ENCODE measurements at places on chromosomes 5 and 9.
A peak's percentile ranks its signal among the peaks of the same experiment; 100 is the strongest.

GRCh38 chr5:42772265-42772993, 15.8 kb downstream of the CCDC152 start:
- DNase-seq: no peak

DNA sequence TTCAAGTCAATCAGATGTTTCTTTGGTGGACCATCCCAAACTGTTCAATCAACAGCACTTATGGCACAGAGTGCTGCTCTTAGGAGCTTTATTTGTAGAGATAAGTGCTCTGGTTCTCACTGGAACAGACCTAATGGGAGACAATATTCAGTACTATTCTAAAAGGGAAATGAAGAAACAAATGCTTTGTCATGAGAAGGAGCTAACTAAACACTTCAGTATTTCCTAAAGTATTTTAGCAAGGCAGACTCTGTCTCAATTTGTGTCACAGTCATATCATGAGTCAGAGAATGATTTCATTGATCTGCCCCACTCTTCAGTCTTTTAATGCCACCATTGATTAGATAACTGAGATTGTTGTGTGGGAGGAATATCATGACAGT, 175.3 kb downstream of the SLF1 start:
- DNase-seq: no peak

DNA sequence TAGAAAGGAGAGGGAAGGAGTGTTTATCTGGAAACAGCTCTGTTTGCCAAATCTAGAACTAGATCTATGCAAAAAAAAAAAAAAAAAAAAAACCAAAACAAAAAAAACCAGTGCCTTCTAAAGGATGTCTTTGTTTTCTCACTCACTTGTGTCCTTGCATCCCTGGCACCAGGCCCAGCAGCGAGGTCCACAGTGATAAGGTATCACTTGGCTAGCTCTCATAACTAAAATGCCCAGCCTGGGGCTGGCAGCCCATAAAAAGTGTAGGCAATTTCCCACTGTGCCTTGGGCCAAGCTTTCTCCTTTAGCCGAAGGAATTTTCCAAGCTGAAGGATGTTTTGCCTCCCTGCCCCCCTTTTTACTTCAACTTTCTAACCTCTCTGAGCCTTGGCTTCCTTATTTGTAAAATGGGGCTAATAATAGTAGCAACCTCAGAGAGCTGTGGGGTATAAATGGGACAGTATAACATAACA, 20.8 kb downstream of the RGS3 start:
- DNase-seq: no peak

GRCh38 chr9:8904771-8905515, 1105.4 kb upstream of the DMAC1 start:
- DNase-seq: no peak

DNA sequence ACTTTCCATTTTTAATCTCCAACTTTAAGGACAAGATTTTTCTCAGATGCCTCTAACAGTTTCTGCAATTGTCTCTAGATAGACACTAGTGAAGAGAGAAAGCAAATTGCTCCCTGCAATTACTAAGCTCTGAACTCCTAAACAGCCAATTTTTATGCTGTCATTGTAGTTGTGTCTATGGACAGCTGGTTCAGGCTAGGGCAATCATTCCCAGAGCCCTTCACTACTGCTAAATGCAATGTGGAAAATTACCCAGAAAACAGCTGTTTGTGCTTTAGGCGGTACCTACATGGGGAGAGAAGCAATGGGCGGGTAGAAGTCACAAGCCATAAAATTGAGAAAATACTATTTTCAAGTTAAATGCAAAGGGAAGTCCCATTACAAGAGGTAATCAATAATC, 211.6 kb downstream of the SPOCK1 start:
- no peak for DNase-seq

DNA sequence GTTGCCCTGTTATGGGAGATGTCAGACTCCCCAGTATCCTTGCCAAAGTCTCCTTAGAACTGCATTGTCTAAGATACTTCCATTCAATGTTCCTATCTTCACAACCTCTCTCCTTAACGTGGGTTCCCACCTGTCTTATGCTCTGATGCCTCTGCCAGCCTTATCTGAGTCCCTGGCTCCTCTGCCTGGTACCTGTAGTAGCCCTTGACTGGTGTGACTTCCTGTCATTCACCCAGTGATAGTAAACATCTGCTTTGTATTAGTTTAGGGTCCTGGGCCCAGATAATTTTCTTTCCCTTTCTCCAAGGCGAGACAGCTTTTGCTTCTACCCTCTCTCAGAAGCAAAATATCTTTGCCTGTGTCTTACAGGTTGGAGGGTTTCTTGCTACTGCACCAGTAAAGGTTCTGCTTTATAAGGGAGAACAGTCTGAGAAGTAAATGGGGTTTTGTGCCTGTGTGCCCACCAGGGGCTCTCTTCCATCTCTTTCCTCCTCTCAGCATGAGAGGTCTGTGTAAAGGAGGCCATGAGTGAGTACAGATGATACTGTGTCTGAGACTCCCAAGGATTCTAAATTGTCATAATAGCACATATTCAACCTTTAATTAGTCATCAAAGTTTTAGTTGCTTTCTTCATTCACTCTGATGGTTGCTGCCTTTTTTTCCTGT, 220.8 kb downstream of the PRR16 start:
- no peak for DNase-seq

DNA sequence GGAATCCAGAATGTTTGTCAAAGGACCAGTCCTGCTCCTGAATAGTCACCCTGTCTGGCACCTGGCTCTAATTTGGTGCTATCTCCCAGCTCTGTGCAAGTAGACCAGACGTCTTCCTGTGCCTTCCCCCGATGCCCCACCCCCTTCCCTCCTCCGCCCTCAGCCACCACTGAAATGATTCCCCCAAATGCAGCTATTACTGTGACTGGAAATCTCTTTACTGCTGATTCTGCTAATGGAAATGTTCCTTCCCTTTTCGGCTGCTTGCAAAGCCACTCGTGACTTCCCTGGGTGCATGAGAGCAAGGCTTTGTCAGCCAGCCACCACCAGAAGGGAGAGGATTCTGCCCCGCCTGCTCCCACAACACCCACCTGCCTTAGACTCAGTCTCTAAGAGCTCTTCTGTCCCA, 11.4 kb downstream of the ASTN2 start:
- DNase-seq: no peak

DNA sequence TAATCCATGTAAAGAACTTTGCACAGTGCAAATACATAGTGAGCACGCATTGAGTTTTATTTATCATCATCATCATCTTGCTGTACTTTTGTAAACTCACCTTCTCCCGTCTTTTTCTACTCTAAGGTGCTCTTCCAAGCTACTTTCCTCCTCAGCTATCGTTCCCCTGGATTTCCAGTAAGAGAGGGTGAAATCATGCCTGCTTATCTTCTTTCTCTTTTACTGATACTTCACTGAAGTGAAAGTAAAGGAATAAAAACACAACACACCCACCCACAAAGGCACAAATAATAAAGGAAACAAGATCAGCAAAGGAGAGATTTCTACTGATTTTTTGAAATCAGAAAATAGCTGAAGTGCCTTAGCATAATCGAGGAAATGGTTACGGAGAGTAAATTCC, 509.9 kb downstream of the RAB3C start:
- DNase-seq: no peak

DNA sequence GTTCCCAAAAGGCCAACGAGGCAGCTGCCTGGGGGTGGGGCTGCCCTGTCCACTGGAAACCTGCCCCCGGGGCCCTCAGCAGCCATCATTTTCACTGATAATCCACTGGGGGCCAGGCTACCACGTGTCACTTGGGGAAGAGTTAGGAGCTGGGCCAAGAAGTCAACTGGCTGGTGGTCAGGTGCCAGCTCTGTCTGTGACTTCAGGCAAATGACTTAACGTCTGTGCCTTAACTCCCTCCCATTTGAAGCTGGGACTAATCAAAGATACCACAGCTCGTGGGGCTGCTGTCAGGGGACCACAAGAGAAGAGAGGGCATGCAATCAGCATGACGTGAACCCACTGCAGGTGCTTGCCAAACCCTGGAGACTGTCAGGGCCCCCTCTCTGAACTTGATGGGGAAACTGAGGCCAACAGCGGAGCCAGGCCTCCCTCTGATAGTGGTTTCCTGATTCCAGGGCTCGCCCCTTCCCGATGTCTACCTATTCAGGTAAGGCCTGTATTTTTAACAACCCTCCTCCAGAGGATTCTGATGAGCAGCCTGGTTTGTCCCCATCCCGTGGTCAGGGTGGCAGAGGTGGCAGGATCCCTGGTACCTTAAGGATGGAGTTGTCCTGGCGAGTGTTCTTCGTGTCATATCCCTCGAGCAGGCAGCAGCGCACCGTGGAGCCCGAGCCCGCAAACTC, 12.3 kb upstream of the DPM2 start:
- DNase-seq: no peak

DNA sequence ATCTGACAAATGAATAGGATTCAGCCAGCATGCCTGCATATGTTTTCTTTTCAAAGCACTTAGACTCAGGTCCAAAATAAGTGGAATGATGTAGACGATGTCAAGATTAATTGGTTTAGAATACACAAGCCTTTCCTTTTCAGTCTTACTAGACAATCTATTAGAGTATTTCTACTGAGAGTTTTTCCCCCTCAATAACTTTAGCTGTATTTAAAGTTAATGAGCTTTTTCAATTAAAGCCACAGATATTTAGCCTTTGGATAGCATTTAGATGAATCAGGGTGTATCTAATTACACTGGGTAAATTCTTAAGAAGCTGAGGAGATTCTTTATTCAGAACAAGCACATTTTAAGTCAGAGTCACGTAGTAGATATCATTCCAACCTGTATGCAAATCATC, 198.7 kb upstream of the MPDZ start:
- DNase-seq: no peak

- DNase-seq: no peak
Observed at GRCh38 chr9:130453487-130453886, 8.7 kb downstream of the ASS1 start.

DNA sequence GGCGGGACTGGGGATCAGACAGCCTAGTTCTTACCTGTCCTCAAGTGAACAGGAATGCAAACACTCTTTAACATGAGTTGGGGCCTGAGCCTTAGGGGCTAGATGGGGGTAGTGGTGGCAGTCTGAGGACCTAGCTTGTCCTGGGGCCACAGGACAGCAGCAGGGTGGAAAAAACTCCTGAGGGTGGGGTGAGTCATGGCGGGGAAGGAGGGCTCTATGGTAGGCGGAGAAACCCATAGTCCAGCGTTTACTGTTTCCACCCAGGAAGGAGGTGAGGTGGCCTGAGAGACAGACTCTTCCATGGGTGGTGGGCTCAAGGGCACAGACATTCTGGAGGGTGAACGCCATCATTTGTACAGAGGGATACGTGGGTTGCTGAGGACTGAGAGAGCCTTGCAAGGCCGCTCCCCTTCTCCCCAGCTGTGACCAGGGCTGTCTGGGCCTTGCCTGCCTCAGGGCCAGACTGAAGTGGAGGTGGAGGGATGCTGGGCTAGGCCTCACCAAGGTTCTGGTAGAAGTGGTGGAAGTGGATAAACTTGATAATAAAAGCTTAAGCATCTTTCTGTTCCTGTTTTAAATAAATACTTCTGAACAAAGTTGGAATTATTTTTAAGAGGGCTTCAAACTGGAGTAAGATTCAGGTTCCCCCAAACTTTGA, 1.1 kb upstream of the TSPAN17 start:
- no peak for DNase-seq

DNA sequence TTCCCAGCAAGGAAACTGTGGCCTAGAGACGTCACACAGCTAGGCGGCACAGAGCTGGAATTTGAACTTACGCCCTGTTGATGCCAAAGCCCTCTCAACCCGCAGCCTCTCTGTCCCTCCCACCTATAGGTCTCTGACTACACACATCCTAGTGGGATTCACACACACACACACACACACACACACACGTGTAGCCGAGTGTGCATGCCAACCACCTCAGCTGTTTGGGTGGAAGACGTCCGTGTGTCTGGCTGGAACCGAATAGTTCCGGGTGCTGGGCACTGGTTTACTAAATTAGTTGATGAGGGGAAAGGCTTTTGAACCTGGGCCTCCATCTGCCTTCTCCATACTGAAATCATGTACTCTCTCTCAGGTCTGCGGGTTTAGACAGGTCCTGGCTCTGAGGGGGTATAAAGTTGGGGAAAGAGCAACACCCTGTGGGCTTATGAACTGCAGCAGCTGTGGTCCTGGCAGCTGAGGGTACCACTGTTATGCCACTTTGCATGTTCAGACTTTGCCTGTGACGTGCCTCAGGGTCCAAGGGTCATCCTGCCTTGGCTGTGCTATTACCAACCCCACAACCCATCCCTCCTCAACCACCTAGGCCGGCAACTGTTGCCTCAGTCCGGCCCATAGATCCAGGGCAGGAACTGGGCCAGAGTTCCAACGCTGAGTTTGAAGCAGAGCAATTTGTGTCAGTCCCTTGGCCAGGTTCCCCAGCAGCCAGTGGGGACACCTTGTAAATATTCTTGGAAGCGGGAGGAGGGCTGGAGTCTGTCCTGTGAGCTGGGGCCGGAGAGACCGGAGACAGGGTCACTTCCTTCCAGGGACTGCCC, 50.5 kb downstream of the PSD2 start:
- DNase-seq: no peak

- DNase-seq: peak; percentile 55
Observed at GRCh38 chr5:75050415-75050814, 1.9 kb downstream of the GCNT4 start.

DNA sequence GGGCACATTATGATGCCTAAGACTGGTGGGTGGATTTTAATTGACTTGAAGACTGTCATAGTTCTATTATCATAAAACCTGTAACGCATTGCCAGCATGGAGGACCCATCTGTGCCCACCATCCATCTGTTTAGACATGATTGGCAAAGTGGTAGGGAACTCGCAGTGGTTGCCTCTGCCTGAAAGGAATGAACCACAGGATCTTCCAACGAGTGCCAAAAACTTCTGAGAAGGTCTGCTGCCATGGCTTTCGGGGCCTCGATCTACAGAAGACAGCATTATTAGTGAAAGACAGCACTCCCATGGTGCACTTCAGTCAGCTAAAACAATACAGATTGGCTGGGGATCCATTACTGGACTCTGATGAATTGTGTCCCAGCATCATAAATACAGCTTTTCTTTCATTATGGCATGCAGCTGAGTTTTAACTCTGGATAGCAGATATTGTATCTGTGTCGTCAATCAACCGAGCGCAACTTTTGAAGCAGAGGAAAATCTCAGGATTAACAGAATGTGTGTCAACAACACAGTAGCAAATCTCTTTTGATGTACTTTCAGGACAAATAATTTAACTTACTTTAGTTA, 74.3 kb downstream of the ZDHHC21 start:
- no peak for DNase-seq
